Lung microvascular endothelial cell (primary cell): ENCODE measurements at places on chromosomes 3 and 15. TPM values are rescaled to one million over a fixed set of nuclear protein-coding genes. Genes with fewer than 3 reads are reported as not detected.

The CX3CR1 gene
- not detected in 2 replicates for total RNA-seq

The GNAT1 gene
- total RNA-seq = not detected in 2 replicates

The TM4SF4 gene
- total RNA-seq = 0.22 TPM in 1 of 2 replicates, not detected in the other

The ARPIN gene
- total RNA-seq = 8.5 and 11.1 TPM in 2 replicates

The ZBBX gene
- total RNA-seq = not detected in 2 replicates

The FOXB1 gene
- not detected in 2 replicates for total RNA-seq

The OCA2 gene
- total RNA-seq = not detected in 2 replicates

The CHCHD4 gene
- 9.6 and 13.1 TPM in 2 replicates for total RNA-seq

The SMARCC1 gene
- total RNA-seq = 24.0 and 27.0 TPM in 2 replicates

The ADAMTSL3 gene
- total RNA-seq = 12.0 and 12.5 TPM in 2 replicates

The SLC12A1 gene
- total RNA-seq = not detected in 2 replicates

The TOPAZ1 gene
- not detected in 2 replicates for total RNA-seq

The CLDND1 gene
- total RNA-seq = 76.7 and 141 TPM in 2 replicates

The VGLL3 gene
- 0.20 and 0.22 TPM in 2 replicates for total RNA-seq

The SNX33 gene
- 7.6 and 13.3 TPM in 2 replicates for total RNA-seq

The MRPS11 gene
- 20.5 and 29.4 TPM in 2 replicates for total RNA-seq

The DHX36 gene
- total RNA-seq = 21.6 and 32.3 TPM in 2 replicates

The PLA2G4D gene
- total RNA-seq = not detected in 2 replicates

The OXTR gene
- total RNA-seq = 1.7 and 2.8 TPM in 2 replicates

The SORD gene
- total RNA-seq = 1.4 and 2.8 TPM in 2 replicates

The TLR9 gene
- not detected in 2 replicates for total RNA-seq

The MTHFS gene
- 13.9 and 16.1 TPM in 2 replicates for total RNA-seq

The MCF2L2 gene
- total RNA-seq = 0.20 and 0.22 TPM in 2 replicates

The CCDC9B gene
- total RNA-seq = 8.9 and 11.1 TPM in 2 replicates

The CACNA2D3 gene
- not detected in 2 replicates for total RNA-seq

The ABHD14A gene
- total RNA-seq = 3.1 and 3.4 TPM in 2 replicates

The DPPA2 gene
- not detected in 2 replicates for total RNA-seq

The CTXND1 gene
- not detected in 2 replicates for total RNA-seq

The APBA2 gene
- total RNA-seq = 17.4 and 25.2 TPM in 2 replicates

The AEN gene
- total RNA-seq = 36.4 and 37.5 TPM in 2 replicates

The GPR62 gene
- total RNA-seq = not detected in 2 replicates

The PARP15 gene
- total RNA-seq = 0.40 and 0.44 TPM in 2 replicates

The JMJD7 gene
- total RNA-seq = 1.7 and 1.8 TPM in 2 replicates

The CAMP gene
- total RNA-seq = not detected in 2 replicates

The AP3B2 gene
- not detected in 2 replicates for total RNA-seq

The C3orf85 gene
- not detected in 2 replicates for total RNA-seq
